ENCODE measurements at places on chromosomes 7 and 10.

DNA sequence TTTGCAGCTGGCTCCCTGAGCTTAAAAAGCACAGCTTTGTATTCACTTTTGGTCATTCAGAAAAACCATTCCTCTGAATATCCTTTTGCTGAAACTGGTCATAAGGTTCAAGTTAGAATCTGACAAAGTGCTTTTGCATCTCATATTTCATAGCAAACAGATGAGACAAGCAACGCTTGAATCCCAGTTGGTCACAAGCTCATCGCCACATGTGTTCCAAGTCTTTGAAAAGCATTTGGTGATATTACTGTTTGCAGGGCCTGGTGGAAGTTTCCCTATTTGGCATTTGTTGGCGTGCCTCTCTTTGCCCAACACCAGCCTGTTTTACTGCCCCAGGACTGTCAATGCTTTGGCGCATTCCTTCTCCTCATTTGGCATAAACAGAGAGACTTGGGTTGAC is 10.3 kb downstream of the TACC2 start:
- no peak for DNase-seq
- H3K36me3 ChIP-seq = no peaks in the 10 kb centered on the region

- H3K4me3 ChIP-seq = no peak overlapping the region
- no peaks in the 10 kb centered on the region for H3K4me1 ChIP-seq
- no peaks in the 10 kb centered on the region for H3K27me3 ChIP-seq
- DNase-seq = no peak
Observed at GRCh38 chr7:88919478-88920131, 124.1 kb upstream of the TEX47 start.

GRCh38 chr10:12529976-12530375 is 180.6 kb downstream of the CAMK1D start:
- no peaks in the 10 kb centered on the region for H3K27me3 ChIP-seq
- no peak overlapping the region for H3K4me3 ChIP-seq
- no peaks in the 10 kb centered on the region for H3K36me3 ChIP-seq
- peaks cover 9% of the 10 kb centered on the region for H3K4me1 ChIP-seq

- no peaks in the 10 kb centered on the region for H3K27me3 ChIP-seq
- no peaks in the 10 kb centered on the region for H3K4me1 ChIP-seq
- no peak overlapping the region for H3K4me3 ChIP-seq
- H3K27ac ChIP-seq = no peak overlapping the region
- DNase-seq = no peak
- no peaks in the 10 kb centered on the region for H3K36me3 ChIP-seq
Observed at GRCh38 chr10:99815621-99816020, 33.2 kb downstream of the ABCC2 start.

- H3K4me3 ChIP-seq = no peak overlapping the region
- peaks cover 39% of the 10 kb centered on the region for H3K27me3 ChIP-seq
- no peaks in the 10 kb centered on the region for H3K4me1 ChIP-seq
- no peaks in the 10 kb centered on the region for H3K36me3 ChIP-seq
- H3K27ac ChIP-seq = no peak overlapping the region
Observed at GRCh38 chr7:107975394-107976013, 27.5 kb downstream of the LAMB1 start.

DNA sequence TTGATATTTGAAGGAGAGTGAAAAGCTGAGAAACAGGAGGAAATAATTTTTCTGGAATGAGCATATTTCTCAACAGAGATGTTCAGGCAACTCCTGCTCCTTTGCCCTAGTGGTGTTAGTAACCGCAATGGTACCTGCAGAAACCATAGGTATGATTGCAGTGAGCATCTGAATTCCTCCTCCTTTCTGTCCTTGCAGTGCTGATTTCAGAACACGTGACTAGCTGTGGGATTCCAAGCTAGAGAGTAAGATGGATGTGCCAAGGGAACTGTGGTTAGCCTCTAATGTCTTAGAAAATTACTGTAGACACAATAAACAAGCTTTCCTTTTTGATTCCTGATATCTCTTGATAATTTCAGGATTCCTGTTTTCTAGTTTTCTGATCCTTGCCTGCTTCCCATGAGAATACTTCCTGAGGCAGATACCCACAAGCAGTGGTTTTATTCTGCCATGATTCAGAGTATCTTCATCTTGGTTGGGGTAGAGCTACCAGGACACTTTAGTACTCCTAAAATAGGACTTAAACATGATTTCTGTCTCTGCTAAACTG is 27.5 kb downstream of the LRGUK start:
- H3K27ac ChIP-seq = no peak overlapping the region
- no peaks in the 10 kb centered on the region for H3K36me3 ChIP-seq
- H3K4me3 ChIP-seq = no peak overlapping the region

GRCh38 chr7:150685219-150686029 is at the start of gene GIMAP2:
GIMAP2 (plus strand) TSS chr7:150685706; CDS start chr7:150687060, 1,354 bp downstream.
- DNase-seq = no peak
- peaks cover 39% of the 10 kb centered on the region for H3K36me3 ChIP-seq
- peak within 1 kb of the TSS; percentile 95 for H3K4me3 ChIP-seq
- H3K27me3 ChIP-seq = no peaks in the 10 kb centered on the region
- peak within 1 kb of the TSS; percentile 98 for H3K27ac ChIP-seq

DNA sequence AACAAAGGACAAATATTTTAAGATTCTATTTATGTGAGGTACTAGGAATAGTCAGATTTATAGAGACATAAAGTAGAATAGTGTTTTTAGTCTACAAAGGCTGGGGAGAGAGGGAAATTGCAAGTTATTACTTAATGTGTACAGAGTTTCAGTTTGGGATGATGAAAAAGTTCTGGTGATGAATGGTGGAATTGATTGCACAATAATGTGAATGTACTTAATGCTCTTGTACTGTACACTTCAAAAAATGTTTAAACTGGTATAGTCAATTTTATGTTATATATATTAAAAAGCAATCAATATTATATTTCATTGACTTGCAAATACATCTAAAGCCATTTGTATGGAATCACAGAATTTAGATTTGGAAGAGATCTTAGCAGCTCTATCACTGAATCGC is 213.4 kb downstream of the PPP1R3A start:
- H3K4me1 ChIP-seq = no peaks in the 10 kb centered on the region
- no peak overlapping the region for H3K4me3 ChIP-seq
- no peaks in the 10 kb centered on the region for H3K36me3 ChIP-seq
- no peak overlapping the region for H3K27ac ChIP-seq

DNA sequence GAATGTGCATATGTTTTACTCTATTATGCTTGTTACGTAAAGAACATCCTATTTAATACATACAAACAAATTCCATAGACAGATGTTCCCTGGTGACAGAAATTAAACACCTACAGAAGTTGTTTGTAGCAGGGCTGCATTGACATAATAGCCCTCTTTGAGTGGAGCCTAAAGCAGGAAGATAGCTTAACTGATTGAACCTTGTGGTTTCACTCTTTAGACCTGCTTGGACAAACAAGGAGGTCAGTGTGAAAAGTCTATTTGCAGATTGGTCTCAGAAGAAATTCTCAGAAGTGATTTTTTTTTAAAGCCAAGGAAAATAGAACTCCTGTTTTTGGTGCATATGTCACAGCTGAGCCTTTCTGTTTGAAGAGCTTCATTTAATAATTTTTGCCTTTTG is 121.3 kb downstream of the PPP1R9A start:
- H3K4me1 ChIP-seq = no peaks in the 10 kb centered on the region
- H3K36me3 ChIP-seq = no peaks in the 10 kb centered on the region
- H3K4me3 ChIP-seq = no peak overlapping the region
- no peak overlapping the region for H3K27ac ChIP-seq
- no peak for DNase-seq

DNA sequence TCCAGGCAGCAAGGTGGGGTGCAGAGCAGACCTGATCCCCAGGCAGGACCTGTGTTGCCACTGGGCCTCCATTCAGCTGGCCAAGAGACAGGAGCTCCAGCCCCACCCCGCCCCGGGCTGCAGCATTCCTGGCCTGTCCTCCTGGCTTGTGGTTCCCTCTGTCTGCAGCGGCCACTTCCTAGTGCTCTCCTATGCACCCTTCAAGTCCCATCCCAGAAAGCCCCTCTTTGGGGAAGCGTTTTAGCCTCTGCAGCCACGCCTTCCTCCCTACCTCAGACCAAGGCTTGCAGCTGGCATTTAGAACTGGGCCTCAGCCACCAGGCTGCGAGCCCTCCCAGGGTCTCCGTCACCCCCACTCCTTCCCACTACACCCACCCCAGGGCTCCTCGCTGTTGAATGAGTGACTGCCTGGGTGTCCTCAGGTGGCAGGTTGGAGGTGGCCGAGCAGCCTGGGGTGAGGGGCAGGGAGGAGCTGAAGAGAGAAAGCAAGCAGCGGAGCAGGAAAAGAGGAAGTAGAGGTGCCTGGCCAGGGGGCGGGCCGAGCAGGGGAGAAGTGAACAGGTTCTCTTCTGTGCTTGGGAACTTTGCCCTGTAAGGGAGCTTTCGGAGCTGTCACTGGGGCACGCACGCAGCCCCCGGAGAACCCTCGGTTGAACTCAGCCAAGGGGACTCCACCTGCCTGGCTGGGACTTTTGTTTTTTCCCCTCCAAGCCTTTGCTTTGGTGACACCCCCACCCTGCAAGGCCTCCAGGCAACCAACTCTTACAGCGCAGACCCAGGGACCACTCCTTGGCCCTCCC is 109.1 kb upstream of the TNRC18 start:
- H3K4me1 ChIP-seq = peaks cover 30% of the 10 kb centered on the region
- peak overlapping the region; percentile 99 for H3K4me3 ChIP-seq
- H3K36me3 ChIP-seq = peaks cover 37% of the 10 kb centered on the region
- H3K27me3 ChIP-seq = no peaks in the 10 kb centered on the region
- peak overlapping the region; percentile 96 for H3K27ac ChIP-seq

GRCh38 chr7:115293628-115294240 is 371.8 kb downstream of the MDFIC start:
- no peak overlapping the region for H3K4me3 ChIP-seq
- H3K27ac ChIP-seq = no peak overlapping the region
- no peaks in the 10 kb centered on the region for H3K36me3 ChIP-seq
- no peaks in the 10 kb centered on the region for H3K4me1 ChIP-seq
- H3K27me3 ChIP-seq = peaks cover 19% of the 10 kb centered on the region
- no peak for DNase-seq

DNA sequence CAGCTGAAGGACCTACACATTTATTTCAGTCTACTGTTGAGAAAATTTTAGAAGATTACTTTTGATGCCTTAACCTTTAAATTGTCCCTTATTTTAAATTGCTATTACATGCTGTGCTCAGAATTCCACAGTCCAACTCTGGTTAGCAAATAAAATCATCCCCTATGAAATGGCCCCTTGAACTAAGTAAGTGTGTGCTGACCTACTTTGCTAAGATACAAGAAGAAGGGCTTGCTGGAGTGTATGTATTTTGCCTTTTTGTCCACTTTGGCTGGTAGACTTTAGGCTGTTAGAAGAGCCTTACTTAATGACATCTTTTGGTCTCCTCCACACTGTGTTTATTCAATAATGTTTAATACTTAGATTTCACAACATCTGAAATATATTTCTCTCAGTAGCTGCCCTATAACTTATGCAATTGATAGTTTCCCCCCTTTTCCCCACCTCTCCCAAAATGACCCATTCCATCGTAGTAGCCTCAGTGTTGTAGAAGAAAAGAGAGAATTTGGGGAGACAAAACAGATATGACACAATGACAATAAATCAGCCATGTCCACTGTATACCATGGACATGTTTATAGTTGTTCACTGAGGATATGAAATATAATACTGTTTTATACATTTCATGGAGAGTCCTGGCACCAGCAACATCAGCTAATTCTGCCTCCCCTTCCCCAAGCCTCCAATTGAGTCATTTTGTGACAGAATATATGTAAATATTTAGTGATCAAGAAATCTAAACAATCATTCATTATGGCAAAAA is 107.8 kb upstream of the ASAH2 start:
- H3K4me1 ChIP-seq = peaks cover 33% of the 10 kb centered on the region
- H3K4me3 ChIP-seq = no peak overlapping the region
- no peak overlapping the region for H3K27ac ChIP-seq
- no peaks in the 10 kb centered on the region for H3K27me3 ChIP-seq
- DNase-seq = no peak

- no peaks in the 10 kb centered on the region for H3K27me3 ChIP-seq
- peak overlapping the region; percentile 73 for H3K27ac ChIP-seq
- DNase-seq = peak; percentile 49
- peak overlapping the region; percentile 55 for H3K4me3 ChIP-seq
- peaks cover 40% of the 10 kb centered on the region for H3K4me1 ChIP-seq
Observed at GRCh38 chr7:1033546-1034145, 10.7 kb upstream of the GPR146 start.

DNA sequence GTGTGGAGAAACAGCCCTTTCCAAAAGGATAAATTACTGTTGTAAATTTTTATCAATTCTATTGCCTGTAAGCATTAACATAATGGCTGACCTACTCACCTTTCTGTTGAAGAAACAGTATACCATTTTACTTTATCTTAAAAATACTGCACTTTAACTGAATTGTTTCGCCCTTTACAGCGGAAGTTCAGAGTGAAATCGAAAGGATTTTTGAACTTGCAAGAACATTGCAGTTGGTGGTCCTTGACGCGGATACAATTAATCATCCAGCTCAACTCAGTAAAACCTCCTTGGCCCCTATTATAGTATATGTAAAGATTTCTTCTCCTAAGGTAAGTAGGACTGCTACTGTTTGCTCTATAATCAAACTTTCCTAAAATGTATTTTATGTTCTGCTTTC is 117.5 kb downstream of the NSUN6 start:
- no peak overlapping the region for H3K4me3 ChIP-seq
- DNase-seq = no peak
- H3K27me3 ChIP-seq = no peaks in the 10 kb centered on the region
- H3K36me3 ChIP-seq = peaks cover 5% of the 10 kb centered on the region
- H3K27ac ChIP-seq = no peak overlapping the region

DNA sequence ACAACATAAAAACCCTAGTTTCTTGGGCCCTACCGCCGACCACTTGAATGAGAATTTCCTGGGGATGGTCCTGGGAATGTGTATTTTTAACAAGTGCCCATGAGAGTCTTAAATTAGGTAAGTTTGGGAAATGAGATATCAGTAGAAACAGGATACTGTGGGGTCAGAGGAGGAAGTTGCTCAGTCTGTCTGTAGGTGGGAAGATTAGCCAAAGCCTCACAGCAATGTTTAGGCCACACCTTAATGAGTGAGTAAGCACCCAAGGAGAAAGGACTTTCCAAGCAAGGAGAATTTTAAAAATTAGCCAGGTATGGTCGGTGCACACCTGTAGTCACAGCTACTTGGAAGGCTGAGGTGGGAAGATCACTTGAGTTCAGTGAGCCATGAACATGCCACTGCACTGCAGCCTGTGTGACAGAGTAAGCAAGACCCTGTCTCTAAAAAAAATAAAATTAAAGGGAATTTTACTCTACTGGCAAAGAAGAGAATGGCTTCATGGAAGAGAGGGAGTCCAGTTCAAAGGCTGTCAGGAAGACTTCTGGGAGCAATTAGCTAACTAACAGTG is 31.9 kb downstream of the PAPSS2 start:
- no peak for DNase-seq
- H3K4me3 ChIP-seq = no peak overlapping the region
- no peaks in the 10 kb centered on the region for H3K27me3 ChIP-seq
- no peak overlapping the region for H3K27ac ChIP-seq
- H3K4me1 ChIP-seq = no peaks in the 10 kb centered on the region
- no peaks in the 10 kb centered on the region for H3K36me3 ChIP-seq

All from central memory CD8-positive, alpha-beta T cell (primary cell).